Activated T-helper 1 cell treated with anti-CD3 and anti-CD28 coated beads, Interleukin-2, amount 50 U/mL, for 16 hours (primary cell): ENCODE measurements at places on chromosomes 1 and 21.

- no peak for DNase-seq
Observed at GRCh38 chr1:11831945-11832725, 15.4 kb downstream of the NPPA start.

- DNase-seq: no peak
Observed at GRCh38 chr1:15214527-15214926, 32.5 kb upstream of the FHAD1 start.

- DNase-seq: no peak
Observed at GRCh38 chr1:181061891-181062835, 26.3 kb upstream of the IER5 start.

DNA sequence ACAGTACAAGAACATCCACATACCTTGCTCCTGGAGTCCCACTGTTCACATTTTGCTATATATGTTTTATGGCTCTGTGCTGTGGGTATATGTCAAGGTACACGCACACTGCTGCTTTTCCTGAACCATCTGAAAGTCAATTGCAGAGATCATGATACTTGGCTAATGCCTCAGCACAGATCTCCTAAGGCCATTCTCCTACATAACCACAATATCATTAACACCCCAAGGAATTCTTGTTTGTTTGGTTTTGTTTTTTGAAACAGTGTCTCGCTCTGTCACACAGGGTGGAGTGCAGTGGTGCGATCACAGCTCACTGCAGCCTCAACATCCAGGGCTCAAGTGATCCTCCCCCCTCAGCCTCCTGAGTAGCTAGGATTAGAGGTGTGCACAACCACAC is 16.0 kb downstream of the CTNNBIP1 start:
- no peak for DNase-seq

DNA sequence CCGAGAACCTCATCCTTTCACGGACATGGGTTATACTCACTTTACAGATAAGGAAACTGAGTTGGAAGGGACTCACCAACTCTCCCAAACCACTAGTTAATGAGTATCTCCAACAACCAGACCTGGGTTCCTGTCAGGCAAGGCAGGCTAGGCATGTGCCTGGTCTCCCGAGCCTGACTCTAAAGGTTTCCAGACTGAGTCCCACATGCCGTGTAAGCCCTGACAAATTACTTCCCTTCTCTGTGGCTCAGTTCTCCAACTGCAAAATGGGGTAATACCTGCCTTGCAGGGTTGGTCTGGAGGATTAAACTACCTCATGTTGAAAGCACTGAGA is 34.3 kb downstream of the SSBP3 start:
- DNase-seq: no peak

GRCh38 chr1:59926381-59927123 is at the start of gene CYP2J2:
CYP2J2 (minus strand) TSS chr1:59926773; CDS start chr1:59926746, 27 bp downstream.
- peak; percentile 8 for DNase-seq

DNA sequence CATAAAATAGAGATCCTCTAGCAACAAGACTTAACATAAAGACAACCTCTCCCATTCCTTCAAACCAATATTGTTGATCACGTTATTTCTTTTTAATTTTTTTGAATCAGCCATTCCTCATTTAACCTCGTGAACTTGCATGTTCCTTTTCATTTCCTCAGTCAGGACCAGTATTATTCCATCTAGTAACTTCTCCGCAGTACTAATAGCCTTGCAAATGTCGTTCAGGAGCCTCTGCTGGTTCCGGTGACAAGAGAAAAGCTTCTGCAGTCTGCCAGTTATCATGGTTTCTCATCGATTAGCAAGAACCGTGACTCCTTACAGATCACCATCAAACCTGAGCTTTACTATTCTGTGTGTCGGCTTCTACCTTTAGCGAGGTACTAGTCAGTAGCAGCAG is 3.0 kb downstream of the APP start:
- DNase-seq: no peak

DNA sequence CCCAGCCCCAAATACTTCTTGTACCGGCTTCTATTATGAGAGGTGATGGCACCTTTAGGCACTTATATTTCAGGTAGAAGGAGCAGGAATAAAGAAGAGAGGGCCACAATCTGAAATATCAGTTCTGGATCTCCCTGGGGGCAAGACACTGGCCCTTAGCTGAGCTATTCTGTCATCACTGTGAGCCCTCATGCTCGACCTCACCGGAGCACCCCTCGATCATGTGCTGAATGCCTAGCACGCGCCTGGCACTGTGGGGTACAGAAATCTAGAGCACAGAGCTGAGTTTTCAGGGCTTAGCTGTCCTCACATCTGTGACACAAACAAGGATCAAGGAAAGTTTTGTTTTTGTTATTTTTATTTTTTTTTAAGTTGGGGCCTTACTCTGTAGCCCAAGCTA is 7.6 kb upstream of the MX1 start:
- no peak for DNase-seq

DNA sequence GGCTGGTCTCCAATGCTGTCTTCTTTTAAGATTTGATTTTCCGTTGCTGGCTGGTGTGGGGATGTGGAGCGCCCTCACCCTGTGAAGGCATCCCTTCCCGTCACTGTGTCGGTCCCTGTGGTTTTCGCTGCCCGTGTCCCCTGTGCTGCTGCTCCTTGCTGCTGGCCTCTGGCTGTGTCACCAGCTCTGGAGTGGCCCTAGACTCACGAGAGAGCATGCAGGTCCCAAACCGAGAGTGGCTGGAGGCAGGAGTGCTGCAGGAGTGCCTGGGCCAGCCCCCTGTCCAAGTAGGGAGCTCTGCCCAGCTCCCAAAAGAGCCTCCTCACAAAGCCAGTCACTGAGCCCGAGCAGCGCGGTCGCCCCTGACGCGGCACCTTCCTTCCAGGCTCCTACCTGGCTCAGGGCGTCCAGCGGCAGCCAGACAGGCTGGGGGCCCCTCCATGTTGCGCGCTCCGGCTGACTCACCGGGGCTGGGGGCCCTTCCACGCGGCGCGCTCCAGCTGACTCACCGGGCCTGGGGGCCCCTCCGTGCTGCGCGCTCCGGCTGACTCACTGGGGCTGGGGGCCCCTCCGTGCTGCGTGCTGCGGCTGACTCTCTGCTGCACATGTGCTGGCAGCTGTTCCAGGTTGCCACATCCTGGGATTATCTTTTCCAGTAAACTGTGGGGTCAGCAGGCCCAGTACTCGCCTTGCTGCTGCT is 106.7 kb upstream of the COL6A1 start:
- no peak for DNase-seq

DNA sequence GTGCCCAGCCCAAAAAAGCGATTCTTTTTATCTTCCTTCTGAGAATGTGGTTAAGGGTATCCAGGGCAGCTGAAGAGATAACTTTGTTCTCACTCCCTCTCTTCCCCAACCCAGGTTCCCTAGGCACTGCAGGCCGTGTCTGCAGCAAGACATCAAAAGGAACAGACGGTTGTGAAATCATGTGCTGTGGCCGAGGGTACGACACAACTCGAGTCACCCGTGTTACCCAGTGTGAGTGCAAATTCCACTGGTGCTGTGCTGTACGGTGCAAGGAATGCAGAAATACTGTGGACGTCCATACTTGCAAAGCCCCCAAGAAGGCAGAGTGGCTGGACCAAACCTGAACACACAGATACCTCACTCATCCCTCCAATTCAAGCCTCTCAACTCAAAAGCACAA is 11.4 kb downstream of the WNT2B start:
- no peak for DNase-seq

DNA sequence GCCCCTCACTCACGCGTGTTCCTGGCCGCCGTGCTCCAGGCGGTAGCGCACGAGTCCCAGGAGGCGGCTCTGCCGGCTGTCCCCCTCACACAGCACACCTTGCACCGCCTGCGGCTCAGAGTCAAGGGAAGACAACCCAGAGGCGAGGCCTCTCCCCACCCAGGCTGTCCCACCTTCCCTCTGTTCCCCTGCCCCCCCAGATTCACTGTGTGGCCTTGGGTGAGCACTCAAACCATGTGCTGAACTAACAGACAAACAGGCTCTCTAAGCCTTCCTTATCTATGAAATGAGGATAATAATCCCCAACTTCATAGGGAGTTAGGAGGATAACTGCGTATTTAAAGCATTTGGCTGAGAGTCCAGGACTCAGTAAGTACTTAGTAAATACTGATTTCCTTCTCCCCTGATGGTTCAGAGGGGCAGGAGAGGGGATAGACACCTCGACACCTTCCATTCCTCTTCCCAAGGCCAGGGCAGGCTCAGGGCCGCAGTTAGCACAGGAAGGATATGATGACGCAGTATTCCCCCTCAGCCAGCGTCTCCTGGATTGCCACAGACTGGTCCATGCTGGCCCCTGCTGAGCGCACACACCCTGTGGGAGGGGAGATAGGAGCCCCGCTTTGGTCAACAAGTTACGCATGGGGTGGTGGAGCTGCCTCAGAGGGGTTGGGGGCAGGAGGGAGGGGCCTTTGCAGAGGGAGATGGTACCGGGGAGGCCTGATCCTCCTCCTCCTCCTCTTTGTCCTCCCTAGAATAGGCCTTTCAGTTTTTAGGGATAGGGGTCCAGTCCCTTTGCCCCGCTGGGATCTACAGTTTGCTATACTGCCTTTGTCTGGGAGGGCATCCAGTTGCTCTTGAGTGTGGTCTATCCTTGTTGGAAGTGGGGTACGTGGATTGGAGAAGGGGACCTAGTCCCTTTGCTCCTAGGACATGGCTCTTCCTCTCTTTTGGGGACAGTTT is 830 bp downstream of the INPP5B start:
- no peak for DNase-seq

DNA sequence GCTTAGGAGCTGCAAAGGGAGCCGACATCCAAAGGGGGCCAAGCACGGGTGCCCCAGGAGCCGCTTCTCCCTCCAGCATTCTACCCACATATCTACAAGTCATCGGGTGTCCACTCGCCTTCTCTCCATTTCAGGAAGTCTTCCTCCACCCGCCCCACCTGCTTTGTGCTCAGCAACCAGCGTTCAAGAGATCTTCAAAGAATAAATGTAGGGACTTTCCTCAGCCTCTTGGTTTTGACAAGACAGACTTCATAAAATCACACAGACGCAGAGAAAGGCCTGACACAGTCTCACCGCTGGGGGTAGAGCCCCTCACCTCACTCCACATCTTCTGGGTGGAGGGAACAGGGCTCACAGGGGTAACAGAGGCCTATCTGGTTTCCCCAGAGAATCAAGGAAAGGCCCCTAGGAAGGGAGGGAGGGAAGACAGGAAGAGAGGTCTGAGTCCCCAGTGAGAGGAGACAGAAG is 49.5 kb downstream of the SSBP3 start:
- no peak for DNase-seq

- DNase-seq: no peak
Observed at GRCh38 chr1:157968946-157969345, 24.5 kb upstream of the KIRREL1 start.

DNA sequence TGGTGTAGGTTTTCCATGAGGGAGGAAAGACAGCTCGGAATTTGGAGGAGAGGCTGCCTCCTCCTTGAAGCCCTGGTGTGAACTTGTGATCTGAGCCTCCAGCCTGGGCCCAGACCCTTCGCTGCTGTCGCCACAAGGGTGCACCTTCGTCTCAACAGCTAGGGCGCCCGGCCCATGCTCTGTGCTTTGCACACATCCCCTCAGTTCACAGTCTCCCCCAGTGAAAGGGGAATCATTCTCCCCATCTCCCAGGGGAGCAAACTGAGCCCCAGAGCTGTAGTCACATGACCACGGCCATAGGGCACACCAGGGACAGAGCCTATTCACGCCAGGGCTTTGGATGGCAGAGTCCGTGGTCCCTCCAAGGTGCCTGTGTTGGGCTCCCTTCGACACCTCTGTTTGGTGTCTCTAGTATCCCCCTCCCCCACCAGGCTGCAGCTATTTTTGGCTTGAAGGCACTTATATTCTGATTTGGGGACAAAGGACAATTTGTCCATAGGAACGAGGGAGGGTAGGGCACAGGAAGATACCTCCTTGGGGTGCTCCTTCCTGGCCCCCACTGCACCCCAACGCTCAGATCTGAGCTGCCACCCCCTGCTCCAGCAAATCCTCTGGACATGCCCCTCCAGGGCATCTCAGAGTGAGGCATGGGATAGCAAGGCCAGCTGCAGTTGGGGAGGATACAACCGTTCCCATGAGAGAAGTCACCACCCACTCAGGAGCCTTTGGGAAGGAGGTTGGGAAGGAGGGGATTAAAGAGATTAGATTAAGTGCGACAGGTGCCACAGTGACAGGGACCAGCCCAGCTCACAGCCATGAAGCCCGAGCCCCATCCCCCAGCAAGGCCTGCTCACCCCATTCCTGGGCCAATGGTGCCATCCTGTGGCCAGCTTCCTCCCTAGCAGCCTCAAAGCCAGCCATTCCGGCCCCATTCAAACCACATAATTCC is 15.7 kb downstream of the MATN1 start:
- DNase-seq: peak; percentile 46

GRCh38 chr1:212792396-212792908 is 758 bp downstream of the TATDN3 start:
- no peak for DNase-seq

DNA sequence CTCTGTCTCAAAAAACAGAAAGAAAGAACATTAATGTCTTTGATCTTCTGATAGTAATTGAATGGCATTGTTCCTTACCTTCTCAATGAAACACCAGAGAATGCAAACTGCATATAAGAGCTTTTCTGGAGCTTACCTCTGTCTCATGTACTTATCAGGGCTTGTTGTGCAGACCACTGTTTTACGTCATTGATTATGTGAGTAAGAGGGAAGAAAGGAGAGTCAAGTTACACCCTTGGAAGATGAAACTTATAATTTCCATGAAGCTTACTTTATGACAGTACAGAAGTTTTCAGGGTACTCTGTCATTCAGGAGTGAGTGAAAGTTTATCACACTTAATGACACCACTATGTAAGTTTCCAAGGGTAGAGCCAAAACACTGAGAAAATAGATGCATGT is 49.0 kb upstream of the MAB21L3 start:
- DNase-seq: no peak

DNA sequence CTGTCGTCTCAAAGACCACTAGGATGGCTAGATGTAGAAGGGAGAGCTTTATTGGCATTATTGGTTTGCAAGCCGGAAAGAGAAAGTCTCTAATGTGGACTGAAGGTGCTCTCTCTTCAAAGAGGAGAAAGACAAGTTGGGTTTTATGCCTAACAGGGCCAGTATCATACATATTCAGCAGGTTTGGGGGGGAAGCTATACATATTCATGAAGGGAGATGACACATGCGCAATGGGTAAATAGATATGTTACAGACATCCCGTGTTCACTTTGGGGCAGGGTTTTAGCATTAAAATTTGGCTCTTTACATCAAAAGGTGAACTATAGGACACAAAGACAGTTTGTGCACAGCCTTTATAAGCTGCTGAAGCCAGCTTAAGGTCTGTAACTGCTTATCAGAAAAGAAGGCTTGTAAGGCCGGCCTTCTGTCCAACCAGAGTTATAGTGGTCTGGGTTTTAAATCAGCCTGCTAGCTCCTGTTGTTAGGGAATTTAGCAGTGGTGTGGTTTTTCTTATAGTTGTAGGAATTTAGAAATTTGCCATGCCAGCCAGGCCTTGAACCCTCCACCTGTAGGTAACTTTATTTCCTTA is 46.5 kb upstream of the LRRN2 start:
- no peak for DNase-seq

DNA sequence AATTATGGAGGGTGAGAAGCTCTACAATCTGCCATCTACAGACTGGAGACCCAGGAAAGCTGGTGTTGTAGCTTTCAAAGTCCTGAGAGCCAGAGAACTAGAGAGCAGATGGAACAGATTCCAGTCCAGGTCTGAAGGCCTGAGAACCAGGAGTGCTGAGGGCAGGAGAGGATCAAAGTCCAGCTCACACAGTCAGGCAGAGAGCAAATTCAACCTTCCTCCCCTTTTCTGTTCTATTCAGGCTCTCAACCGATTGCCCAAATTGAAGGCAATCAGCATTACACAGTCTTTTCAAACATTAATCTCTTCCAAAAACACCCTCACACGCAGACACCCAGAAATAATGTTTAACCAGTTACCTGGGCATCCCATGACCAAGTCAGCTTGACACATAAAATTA is 2.5 kb upstream of the TMPRSS2 start:
- no peak for DNase-seq
